ENCODE measurements at places on chromosomes 12 and 14. TPM values are rescaled to one million over a fixed set of nuclear protein-coding genes. Genes with fewer than 3 reads are reported as not detected.

DNA sequence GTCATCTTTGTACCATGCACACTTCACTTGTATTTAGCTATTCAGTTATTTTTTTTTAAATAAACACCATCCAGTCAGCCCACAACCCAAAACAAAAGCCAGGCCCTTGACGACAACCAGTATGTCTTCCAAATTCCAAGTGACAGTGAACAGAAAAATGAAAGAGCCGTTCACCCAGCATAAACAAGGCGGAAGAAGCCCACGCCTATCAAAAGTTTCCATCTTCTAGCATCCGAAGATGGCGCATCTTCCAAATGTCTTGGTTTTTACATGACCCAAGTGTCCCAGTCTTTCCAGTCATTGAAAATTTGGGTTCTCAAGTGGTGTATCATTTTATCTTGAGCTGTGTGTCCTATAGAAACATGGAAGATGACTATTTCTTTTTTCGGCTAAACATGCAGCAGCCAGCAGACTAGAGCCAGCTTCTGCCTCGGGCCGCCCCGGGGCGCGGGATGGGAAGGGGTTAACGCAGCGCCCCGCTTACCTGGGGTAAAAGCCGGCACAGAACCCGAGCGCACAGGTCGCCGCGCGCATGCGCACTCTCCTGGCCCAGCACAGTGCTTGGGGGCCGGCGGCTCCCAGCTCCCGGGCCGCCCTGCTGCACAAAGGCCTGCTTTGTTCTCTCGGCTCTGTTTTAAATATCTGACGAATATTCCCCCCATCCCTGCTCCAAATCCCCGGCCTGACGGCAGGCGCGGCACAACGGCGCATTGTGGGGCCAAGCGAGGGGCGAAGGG lies 164.8 kb downstream of the ZFP36L1 start:
- peaks cover 24% of the 10 kb centered on the region for H3K4me1 ChIP-seq
- H3K27me3 ChIP-seq = no peaks in the 10 kb centered on the region
- DNase-seq = no peak

DNA sequence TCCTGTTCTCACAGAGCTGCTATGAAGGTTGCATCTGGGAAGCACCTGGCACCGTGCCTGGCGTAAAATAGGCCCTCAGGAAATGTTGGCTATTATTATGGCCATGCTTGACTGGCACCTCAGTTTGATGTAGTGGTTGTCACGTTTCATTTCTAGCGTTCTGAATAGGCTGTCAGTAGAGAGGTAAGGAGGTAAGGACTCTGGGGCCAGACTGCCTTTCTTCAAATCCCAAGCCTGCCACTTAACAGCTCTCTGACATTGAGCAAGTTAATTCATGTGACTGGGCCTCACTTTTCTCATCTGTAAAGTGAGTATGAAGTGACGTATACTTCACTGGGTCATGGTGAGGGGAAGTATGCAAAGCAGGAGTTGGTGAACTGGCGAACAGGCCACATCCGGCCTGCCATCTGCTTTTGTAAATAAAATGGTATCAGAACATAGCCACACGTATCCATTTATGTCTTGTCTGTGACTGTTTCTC lies 196.2 kb downstream of the CACNA1C start:
- H3K36me3 ChIP-seq = no peaks in the 10 kb centered on the region
- no peaks in the 10 kb centered on the region for H3K4me1 ChIP-seq
- H3K4me3 ChIP-seq = no peak overlapping the region
- H3K27me3 ChIP-seq = no peaks in the 10 kb centered on the region

GRCh38 chr12:119668324-119668841 lies 450 bp downstream of the PRKAB1 start:
- no peak for DNase-seq
- H3K4me3 ChIP-seq = peak overlapping the region; percentile 72

- no peak for DNase-seq
- no peaks in the 10 kb centered on the region for H3K36me3 ChIP-seq
- H3K27me3 ChIP-seq = no peaks in the 10 kb centered on the region
- H3K27ac ChIP-seq = peak overlapping the region; percentile 98
- H3K4me3 ChIP-seq = no peak overlapping the region
- H3K4me1 ChIP-seq = peaks cover 6% of the 10 kb centered on the region
Observed at GRCh38 chr14:24092505-24093206, 1.5 kb upstream of the PCK2 start.

RNASE3 gene
- total RNA-seq = not detected

CEP290 gene
- total RNA-seq = 43.7 TPM

All from tibial nerve (tissue), 4 donors.